ENCODE measurements at places on chromosomes 7 and 10.
A peak's percentile ranks its signal among the peaks of the same experiment; 100 is the strongest.

DNA sequence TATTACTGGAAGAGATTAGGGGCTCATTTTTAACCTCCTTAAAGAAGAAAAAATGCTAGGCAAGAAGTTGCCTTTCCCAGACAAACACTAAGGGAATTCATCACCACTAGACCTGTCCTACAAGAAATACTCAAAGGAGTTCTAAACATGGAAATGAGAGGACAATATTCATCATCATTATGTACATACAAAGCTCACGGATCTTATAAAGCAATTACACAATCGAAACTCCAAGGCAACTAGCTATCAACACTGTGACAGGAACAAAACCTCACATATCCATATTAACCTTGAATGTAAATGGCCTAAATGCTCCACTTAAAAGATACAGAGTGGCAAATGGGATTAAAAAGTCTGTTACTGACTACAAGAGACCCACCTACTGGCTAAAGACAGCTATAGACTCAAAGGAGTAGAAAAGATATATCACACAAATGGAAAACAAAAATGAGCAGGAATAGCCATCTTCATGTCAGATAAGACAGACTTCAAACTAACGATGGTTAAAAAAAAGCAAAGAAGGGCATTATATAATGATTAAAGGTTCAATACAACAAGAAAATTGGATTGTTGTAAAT is 246.6 kb downstream of the ADRA2A start:
- no peak for DNase-seq

GRCh38 chr10:34567659-34568253 is 247.3 kb downstream of the PARD3 start:
- no peak for DNase-seq

DNA sequence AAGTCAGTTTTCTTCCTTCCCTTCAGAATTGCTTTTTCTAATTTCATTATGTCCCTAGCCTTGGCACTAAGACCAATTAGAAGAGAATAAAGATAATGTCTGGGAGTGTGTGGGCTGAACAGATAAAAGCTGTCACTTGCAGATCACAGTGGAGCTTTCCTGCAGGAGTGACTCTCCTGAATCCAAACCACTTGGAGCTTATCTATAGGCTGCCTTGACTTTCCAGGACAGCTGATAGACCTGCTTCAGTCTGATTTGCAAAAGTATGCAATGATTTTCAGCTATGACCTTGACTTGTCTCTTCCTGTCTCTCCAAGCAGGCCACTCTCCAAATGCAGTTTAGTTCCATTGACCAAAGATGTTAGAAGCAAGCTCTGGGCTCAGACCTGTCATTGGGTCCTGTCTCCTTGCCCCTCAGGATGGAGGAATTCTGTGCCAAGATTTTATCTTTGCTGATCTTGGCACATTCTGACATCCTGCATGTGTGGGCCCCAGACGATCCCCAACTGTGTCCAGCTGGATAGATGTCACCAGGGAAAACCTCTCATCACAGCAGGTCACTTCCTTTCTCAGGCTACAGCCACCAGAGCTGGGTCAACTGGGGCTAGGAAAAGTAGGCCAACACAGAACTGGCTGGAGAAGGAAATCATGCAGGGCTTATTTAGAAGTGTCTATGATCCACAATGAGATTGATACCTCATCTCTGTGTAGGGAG is 120.9 kb upstream of the ZNF438 start:
- DNase-seq = no peak

- no peak for DNase-seq
Observed at GRCh38 chr10:88826388-88826787, 23.9 kb downstream of the LIPM start.

DNA sequence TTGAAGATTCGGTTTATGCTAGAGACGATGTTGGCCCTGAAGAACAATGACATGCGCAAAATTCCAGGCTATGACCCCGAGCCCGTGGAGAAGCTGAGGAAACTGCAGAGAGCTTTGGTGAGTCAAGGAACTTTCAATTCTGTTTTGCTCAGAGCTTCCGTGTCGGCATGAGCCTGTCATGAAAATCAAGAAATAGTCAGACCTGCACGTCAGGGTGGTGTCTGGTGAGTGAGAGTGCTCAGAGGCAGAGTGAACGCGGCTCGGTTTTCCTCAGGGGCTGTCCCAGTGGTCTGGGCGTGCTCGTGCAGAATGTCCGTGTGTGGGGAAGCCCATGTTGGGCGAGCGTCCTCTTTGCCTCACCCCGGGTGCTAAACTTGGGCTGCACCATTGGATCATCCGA is 12.6 kb downstream of the NOM1 start:
- no peak for DNase-seq

DNA sequence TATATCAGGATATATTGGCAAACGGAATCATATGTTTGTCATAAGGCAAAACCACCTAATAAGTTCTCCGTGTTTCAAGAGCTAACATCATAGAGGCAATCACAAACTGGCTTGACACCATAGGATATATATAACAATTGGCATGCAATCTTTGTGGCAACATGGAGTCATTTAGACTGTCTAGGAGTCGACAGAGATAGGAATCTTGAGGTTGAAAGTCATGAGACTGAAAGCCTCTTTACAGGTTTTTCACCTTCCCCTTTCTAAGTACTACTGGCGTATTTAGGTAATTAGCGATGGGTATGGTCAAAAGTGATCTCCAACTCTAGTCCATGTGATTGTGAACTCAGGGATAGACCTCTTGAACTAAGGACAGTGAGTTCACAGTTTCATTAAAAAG is 63.7 kb downstream of the THSD7A start:
- DNase-seq = no peak

DNA sequence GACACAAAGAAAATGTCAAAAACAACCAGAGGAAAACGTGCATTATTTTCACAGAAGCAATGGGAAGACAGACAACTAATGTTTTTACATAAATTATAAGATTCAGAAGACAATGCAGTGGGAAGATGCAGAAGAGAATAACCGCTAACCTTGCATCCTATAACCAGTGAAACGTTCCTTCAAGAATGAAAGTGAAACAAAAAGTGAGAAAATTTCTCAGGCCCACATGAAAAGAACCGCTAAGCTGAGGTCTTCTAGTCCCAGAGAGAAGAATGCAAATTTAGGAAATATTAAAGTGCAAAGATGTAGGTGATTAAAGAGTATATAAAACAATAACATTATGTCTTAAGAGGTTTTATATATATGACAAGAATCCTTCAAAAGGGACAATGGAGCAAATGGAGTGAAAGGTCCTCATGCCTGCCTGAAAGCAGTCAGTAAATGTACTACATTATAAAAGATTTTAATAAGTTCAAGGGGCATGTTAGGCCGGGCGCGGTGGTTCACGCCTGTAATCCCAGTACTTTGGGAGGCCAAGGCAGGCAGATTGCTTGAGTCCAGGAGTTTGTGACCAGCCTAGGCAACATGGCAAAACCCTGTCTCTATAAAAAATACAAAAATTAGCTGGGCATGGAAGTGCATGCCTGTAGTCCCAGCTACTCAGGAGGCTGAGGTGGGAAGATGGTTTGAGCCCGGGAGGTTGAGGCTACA is 43.1 kb upstream of the DDC start:
- DNase-seq = no peak

GRCh38 chr10:31554556-31554955 is 235.5 kb downstream of the ZEB1 start:
- DNase-seq = peak; percentile 84

DNA sequence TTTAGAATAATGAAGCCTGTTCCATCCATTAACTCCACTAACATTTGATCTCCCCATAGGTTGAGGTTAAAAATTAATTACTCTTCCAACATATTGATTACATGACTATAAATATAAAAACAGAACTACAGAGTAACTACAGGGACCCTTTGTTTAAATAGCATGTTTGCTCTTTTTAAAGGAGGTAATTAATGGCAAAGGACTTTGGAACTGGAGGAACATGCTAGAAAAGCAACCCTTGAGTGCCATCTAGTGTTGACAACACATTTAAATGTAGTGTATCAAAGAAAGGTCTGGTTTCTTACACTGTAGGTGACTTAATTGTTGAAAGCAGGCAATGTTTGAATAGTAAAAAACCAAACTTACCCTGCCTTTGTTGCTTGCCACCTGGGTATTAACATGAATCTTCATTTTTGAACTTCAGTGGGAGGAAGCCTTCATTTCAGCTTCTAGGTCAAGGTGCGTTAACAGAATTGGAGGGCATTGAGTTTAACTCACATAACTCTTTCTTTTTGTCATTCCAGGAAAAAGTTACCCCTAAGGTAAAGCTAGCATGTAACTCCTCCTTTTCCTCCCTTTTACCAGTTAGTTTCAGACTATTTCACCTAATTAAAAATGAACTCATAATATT is 52.6 kb upstream of the CAPZA2 start:
- peak; percentile 71 for DNase-seq

DNA sequence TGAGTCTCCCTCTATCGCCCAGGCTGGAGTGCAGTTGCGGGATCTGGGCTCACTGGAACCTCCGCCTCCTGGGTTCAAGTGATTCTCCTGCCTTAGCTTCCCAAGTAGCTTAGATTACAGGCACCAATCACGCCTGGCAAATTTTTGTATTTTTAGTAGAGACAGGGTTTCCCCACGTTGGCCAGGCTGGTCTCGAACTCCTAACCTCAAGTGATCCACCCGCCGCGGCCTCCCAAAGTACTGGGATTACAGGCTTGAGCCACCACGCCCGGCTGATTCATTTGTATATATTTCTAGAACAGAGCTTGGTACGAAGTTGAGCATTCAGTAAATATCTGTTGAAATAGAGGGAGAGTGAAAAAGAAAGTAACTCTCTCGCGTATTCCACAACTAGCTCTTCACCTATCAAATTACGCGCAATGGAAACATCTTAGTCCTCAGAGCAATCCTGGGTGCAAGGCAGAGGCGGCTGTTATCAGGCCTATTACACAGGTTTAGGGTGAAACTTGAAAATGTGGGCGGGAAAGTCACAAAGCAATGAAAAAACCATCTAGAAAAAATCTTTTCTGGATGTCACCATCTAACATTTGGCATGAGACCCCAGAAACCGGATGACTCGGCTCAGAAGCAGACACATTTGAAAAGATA is 707 bp upstream of the GHITM start:
- DNase-seq = no peak

GRCh38 chr7:70539205-70539604 is 592.7 kb upstream of the GALNT17 start:
- DNase-seq = no peak

DNA sequence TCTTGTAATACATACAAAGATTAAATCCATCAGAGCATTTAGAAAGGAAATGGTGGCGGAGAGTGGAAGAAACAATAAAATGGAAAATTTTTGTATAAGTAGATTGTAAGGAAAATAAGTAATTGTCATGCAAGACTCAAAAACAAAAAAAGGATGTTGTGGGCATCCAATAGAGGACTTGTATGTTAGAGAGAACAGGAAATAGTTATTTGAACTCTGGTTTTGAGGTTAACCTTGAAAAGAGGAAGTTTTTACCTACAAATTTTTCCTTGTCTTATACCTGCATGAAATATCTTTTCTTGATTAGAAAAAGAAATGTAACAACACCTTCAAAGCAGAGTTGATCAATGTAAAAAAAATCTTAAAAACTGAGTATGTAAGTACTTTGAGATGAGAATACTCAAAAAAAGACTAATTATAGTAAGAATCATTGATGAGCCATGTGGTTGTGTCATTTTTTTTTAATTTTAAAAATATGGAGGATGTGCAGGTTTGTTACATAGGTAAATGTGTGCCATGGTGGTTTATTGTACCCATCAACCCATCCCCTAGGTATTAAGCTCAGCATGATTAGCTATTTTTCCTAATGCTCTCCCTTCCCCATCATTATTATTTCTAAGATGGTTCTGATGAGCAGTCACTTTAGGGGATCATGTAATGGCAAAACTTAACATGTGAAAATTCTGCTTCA is 11.9 kb downstream of the TMEM106B start:
- no peak for DNase-seq

DNA sequence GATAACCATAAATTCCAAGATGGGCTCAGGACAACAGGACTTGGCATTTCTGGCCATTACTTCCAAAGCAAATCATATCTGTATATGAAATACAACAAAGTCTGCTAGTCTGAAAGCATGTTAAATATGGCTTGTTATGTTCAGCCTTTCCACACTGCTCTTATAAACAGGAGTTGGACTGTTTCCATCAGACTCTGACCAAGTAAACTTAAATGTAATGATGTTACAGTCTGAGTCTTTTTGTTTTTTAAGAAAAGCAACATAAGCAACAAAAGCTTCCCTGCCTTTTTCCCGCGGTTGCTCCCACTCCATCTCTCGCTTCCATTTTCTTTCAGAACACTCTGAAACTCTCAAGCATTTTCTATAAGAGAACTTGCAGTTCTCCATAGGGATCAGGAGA is 8.1 kb upstream of the CDCA7L start:
- DNase-seq = no peak

GRCh38 chr10:480928-481552 is 208.4 kb downstream of the DIP2C start:
- no peak for DNase-seq

DNA sequence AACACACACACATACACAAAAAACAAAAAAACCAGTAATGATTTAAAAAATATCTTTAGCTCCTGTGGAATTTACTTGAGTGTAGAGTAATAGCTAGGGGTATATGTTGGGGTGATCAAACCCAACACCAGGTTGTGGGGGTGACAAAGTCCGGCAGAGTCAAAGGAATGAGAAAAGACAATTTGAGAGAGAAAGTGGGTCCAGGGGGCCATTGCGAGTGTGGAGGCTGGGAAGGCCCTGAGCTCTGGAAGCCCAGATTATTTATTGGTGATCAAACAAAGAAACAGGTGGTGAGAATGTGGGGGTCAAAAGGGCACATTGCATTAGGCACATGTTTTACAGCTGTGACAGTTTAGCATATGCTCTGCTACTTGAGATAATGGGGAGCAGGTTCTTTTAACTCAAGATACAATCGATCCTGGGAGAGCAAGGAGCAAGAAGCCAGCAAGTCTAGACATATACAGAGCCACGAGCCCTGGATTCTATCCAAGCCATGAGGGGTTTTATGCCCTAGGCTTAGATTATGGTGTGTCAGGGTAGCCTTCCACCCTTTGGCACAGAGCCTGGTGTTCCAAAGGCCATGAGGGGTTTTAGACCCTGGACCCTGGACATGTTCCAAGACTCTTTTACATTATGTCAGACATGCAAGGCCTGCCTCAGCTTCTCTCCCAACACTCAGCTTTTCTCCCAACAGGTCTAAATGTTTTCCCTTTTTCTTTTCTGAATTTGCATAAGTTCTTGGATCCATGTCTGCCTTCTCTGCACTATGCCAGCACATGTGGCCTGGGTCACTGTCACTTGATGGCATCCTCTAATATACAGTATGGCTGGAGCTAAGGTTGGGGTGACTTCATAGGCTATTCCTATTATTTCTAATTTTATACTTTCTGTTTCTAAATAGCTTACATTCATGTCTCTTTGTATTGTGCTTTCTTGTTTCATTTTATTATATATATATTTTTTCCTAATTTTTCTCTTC is 48.6 kb upstream of the MKI67 start:
- DNase-seq = no peak

- DNase-seq = no peak
Observed at GRCh38 chr10:35422228-35422627, 85.9 kb downstream of the CCNY start.
